Activated naive CD4-positive, alpha-beta T cell treated with anti-CD3 and anti-CD28 coated beads, Interleukin-2, amount 50 U/mL, for 72 hours (primary cell): ENCODE measurements at places on chromosomes 7 and 10.

- DNase-seq = no peak
Observed at GRCh38 chr7:18283045-18283444, 212.5 kb upstream of the HDAC9 start.

- DNase-seq = no peak
Observed at GRCh38 chr7:80932536-80932935, 13.7 kb upstream of the SEMA3C start.

DNA sequence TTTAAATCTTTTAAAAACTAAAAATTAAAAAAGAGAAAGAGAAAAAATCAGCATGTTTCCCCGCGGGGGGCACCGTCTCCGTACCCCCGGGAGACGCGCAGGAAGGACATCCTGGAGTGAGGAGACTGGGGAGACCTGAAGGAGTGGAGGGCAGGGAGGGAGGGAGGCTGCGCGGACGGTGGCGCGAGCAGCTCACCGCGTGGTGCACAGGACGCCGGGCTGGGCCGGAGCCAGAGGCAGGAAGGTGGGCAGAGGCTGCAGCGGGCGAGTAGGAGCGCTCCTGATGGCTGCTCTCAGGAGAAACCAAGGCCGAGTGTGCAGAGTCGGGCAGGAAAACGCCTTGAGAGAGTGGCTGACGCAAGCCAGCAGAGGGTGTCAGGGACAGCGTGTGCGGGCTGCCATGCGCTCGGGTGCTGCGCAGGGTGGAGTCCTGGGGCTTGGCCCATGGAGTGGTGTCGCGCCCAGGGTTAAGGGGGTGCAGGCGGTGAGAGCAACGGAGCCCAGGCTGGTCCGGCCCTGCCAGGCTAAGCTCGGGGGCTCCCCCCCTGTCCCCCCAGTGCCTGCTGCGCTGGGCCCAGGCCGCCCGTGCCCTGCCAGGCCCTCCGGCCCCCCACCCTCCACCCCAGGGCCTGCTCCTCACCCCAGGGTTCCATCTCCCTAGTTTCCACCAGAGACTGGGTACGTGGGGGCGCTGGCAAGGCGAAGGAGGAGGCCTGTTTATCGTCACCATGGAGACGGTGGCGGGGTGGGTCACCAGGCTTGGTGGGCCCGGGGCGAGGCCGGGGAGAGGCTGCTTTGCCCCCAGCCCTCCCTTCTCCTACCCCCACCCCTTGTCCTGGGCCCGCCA, 28.9 kb upstream of the FXYD4 start:
- DNase-seq = no peak

- peak; percentile 35 for DNase-seq
Observed at GRCh38 chr10:69955211-69955805, 97.3 kb upstream of the MACROH2A2 start.

DNA sequence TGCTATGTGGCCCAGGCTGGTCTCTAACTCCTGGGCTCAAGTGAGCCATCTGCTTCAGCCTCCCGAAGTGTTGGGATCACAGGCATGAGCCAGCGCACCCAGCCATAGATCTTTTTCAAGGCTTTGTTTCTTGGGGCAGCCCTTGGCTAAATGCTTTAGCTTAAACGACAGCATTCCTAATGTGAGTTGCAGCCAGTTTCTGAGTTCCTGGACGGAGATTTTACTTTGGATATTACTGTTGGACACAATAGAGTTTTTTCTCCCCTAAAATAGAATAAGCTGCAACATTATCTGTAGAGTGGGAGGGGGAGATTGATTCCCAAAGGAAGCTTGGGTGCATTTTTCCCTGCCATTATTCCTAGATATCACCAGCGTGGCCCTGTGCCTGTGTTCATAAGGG, 103.0 kb upstream of the BTBD16 start:
- no peak for DNase-seq

- DNase-seq = no peak
Observed at GRCh38 chr7:155405399-155406318, 52.3 kb upstream of the EN2 start.

DNA sequence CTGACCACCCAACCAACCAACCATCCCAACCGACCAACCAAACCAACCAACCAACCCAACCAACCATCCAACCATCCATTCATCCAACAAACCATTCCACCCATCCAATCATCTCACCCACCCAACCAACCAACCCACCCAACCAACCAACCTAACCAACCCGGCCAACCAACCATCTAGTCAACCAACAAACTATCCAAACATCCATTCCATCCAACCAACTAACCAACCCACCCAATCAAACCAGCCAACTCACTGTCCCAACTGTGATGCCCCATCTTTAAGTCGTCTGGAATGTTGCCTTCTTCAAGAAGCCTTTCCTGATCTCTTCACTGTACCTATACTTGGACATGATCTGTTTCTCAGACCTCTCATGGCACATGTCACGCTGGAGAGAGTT, 31.6 kb downstream of the MINDY4 start:
- no peak for DNase-seq

DNA sequence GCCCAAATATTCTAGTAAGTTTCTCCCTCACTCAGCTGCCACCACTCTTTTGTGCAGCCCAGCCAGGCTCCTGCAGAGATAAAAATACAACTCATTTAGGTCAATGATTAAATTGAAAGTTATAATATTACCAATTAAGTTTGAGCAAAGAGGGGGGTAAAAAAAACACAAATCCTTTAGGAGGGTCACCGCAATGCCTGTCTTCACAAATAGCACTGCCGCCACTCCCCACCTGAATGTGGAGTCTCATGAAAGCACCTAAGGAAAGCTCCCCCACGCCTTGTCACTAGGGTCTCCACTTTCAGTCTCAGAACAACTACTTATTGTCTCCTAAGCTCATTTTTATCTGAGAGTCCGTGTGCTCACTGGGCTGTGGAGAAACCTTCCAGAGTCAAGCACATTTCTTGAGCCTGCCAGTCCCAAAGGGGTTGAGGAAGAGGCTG, 148.7 kb downstream of the FGFR2 start:
- DNase-seq = no peak

DNA sequence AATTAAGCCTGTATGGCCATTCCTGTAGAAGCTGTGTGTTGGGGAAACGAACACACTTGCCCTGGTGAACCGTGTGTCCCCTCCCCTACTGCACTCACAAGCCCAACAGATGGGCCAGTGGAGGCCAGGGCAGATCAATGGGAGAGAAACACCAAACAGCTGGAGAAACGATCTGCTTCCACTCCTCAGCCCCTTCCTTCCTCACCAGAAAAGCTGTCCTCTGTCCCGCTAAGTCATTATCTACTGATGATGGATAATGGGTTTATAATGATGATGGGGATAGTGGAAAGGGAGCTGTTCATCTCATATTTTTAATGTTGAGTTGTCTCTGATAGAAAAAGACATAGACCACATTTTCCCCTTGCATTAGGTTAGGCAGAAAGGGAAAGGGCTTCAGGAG, 99.7 kb downstream of the ELMO1 start:
- DNase-seq = no peak
